ENCODE measurements at places on chromosomes 5 and 9. TPM values are rescaled to one million over a fixed set of nuclear protein-coding genes. Genes with fewer than 3 reads are reported as not detected.

The GRM6 gene
- 0.30 TPM for polyA plus RNA-seq

The SLC25A2 gene
- polyA plus RNA-seq = not detected

The C9orf152 gene
- not detected for polyA plus RNA-seq

The S1PR3 gene
- polyA plus RNA-seq = 31.0 TPM

The UBQLN1 gene
- polyA plus RNA-seq = not detected

The C5orf46 gene
- polyA plus RNA-seq = not detected

The PRSS3 gene
- not detected for polyA plus RNA-seq

The LHX3 gene
- polyA plus RNA-seq = not detected

The ADAM19 gene
- 21.4 TPM for polyA plus RNA-seq

The CIZ1 gene
- polyA plus RNA-seq = 94.5 TPM

The TMEM174 gene
- polyA plus RNA-seq = not detected

The TGFBI gene
- 85.2 TPM for polyA plus RNA-seq

DNA sequence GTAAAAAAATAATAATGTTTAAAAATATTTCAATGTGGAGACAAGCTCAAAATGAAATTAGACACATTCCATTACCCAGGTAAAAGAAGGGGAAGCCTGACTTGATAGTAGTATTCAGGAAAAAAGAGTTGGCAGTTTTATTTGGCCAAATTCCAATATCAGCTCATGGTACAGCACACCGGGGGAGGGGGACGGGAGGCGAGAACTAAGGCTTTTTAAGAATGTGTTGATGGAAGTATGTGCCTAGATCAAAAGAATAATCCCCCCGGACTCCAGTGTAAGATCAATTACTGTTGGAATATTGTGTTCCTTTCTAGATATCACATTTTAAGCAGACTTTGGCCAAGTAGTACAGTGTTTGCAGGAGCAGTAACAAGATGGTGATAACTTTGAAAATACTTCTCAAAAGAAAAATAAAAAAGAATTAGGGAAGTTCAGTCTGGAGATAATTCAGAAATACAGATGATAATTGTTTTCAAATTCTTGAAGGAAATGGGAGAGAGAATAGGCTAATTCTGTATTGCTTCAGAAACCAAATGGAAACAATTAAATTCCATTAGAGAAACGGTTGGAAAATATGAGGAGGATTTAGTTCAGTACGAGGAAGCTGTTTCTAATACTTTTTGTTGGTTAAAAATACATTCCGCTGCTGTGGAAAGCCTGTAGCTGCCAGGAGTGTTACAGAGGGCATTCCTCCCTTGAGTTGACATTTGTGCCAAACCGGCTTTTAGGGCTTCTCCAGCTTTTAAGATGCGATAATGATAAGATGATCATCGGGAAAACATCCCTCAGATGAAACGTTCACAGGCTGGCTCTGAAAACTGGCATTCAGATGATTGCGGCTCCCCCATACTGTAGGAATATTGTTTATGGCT is 98.1 kb upstream of the ERBIN start:
- DNase-seq = no peak

DNA sequence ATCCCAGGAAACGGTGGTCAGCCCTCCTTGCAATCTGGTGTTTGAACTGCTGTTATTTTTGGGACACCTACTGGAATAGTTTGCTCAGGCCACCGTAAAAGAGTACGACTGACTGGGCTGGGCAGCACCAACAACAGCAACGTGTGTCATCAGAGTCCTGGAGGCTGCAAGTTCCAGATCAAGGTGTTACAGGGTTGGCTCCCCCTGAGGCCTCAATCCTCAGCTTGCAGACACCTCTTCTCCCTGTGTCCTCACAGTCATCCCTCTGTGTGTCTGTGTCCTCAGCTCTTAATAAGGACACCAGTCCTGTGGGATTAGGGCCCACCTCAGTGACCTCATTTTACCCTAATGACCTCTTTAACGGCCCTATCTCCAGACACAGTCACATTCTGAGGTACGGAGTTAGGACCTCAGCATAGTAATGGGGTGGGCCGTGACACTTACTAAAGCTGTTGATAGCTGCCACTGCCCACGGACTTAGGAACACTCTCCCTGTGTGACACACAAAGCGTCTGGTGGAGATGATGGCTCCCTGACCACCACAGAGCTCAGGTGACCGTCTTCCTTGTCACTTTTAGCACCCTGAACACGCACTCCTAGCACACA is 16.8 kb downstream of the GLT6D1 start:
- no peak for DNase-seq

DNA sequence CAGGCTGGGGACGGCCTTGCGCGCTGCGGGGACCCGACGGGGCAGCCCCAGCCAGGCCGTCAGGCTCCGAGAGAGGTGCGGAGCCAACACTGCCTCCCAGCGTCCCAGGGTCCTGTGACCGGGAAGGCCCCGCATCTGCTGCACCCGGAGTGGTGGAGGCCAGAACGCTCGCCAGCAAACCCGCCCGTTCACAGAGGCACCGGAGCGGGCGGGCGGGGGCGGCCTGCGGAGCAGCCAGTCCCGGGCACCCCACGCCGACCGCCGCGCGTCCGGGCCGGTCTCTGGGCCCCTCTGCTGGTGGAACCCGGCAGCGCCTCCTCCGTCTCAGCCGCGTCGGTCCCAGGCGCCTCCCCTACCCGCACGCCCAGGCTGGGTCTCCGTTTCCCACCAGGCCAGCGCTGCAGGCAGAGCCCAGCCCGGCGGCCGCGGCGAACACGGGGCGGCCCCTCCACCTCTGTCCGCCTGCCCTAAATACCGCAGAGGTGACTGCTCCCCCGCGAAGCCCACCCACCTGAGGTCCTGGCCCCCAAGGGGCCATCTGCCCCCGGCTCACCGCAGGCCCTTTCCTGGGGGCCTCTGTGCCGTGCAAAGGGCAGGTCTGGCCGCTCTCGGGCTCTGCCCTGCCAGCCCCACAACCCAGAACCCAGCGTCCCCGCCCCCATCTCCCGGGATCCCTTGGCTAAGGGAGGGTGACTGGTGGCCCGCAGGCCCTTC is 15.9 kb downstream of the EXD3 start:
- peak; percentile 71 for DNase-seq

- no peak for DNase-seq
These were observed 173.9 kb downstream of the C9orf50 start for GRCh38 chr9:129446828-129447550.

GRCh38 chr9:137697193-137697592 is 78.4 kb downstream of the EHMT1 start:
- no peak for DNase-seq

DNA sequence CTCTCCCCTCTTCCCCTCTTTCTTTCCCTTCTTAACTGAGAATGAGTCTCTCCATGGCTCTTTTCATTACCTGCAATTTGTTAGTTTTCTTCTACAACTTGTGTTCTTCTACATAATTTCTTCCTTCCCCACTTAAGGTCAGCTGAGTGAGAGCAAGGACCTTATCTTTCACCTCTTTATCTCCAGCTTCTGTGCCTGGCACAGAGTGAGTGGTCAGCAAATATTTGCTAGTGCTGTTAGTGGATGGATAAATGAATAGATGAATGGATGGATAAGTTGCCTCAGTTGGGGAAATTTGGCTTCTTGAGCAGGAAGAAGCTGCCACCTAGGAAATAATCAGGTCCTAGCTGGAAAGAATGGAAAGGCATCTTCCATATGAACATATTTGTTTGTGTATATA is 44.6 kb upstream of the PPARGC1B start:
- no peak for DNase-seq

DNA sequence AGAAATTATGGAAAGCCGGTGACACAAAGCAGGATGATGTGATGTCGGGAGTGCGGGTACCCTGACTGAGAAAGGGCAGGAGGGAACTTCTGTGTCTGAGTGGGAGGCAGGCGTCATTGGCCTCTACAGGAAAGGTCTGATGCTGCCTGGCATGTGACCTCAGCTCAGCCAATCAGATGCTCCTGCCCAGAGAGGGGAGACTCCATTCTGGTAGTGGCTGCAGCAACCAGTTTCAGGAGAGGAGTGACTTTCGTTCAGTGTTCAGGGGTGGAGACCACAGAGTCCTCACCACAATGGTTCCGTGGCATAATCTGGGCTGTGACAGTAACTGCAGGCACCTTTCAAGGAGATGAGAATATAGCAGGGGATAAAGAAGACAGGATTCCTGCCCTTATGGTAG is 6.7 kb upstream of the SFXN1 start:
- DNase-seq = no peak

- no peak for DNase-seq
These were observed 183.5 kb upstream of the NFIB start for GRCh38 chr9:14497476-14497875.

DNA sequence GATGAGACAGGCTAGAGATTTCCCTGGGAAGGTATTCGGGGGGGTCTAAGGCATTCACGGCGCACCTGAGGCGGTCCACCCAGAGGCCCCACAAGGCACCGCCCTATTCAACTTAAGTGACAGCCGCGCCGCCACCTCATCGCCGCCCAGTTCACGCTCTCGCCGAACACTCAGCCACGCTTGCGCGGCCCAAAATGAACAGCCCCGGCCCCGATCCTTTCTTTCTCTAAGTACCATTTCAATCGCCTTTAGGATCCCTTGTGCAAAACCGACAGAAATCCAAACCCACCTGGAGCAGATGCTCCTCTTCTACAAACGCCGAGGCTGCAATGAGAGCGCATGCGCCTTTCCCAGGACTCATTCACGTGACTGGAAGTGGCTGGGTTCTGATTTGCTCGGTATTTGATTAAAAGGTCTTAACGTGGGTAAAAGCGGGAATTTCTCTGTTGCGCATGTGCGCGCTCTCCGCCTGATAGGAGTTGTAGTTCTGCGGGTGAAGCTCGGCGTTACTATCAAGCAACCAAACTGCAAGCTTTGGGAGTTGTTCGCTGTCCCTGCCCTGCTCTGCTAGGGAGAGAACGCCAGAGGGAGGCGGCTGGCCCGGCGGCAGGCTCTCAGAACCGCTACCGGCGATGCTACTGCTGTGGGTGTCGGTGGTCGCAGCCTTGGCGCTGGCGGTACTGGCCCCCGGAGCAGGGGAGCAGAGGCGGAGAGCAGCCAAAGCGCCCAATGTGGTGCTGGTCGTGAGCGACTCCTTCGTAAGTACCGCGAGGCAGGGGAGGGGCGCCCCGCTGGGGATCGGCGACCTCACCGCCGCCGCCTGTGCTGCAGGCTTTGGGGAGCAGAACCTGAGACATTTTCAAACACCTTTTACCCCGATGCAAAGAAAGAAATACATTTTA is at the start of the genes ARSK and SKIC3:
Gene ARSK, plus strand, starts transcription at position 455 of the 902 bp plus-strand sequence. Its CDS starts 178 bp downstream, at position 633.
Gene SKIC3, minus strand, starts transcription at position 331 of the 902 bp plus-strand sequence. CDS start 7,827 bp downstream, outside the sequence.
- DNase-seq = peak; percentile 99

DNA sequence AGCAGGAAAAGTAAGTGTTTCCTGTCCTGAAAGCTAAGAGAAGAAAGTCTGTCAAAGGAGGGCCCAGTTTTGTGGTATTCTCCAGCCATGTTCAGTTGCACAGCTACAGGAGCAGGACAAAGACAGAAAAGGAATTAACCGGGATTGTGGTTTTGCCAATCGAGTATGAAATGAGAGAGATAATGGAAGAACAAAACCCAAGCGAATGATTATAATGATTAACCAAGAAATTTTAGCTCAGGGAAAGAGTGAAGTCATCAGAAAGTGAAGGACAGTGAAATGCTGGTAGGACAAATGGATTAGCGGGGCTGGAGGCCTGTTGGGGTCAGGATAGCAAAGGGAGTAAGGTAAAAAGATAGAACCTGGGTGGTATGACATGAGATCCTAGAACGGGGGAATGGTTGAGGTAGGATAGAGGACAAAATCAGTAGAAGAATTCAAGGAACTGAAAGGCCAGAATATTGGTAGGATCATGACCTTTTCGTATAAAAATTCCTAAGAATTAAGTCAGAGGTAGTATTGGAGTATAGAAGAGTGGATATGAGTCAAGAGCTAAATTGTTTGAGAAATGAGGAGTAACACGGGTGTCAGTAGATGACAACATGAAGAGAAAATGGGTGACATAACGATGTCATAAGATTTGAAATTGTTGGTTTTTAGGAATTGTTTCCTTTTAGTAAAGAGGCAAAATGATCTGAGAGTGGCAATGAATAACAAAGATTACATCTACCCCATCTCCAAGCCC is 52.8 kb downstream of the DIAPH1 start:
- DNase-seq = no peak

- no peak for DNase-seq
These were observed 50.5 kb downstream of the PDE4D start for GRCh38 chr5:59842999-59843398.

DNA sequence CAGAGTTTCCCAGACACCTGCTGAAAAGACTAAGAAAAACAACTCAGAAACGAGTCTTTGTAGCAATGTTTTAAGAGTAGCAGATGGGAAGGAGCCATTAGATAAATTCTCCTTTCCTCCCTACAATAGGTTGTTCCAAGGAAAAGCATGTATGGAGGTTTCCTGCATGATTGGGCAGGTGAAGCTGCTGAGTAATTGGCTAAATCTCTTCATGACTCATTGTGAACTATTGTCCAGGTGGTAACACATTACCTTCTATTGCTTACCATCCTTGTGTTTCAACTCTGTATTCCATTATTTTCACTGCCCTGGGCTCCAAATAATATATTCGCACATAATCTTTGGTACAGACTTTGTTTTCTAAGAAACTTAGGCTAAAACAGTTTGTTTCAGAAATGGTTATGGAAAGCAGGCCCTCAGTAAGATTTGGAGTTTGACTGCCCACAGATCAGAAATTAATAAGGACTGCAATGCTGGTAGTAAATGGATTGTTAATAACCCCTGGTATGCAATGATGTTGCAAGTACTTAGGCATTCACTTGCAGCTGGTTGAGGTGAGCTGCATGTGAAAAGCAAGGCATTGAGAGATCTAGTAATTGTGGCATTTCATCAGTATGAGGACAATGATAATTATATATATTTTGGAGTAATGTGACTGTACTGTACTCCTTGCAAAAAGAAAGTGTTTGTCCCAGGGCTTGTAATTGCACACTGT is 281.4 kb upstream of the VLDLR start:
- DNase-seq = no peak

DNA sequence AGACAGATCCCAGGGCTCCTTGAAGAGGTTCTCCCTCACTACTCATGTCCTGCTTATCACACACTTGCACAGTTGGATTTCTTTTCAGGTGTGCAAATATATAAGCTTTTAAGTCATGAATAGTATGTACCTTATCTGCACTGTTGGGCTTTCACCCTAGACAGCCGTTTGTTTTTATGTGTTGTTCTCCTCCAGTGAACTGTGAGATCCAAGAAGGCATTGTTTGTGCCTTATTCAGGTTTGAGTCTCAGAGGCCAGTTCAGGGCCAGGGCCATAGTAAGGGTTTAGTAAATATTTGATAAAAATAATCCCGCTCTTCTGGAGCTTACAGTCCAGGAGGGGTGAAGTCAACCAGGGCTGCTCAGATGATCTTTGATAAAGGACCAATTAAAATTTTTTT is 480.0 kb downstream of the TMEM38B start:
- DNase-seq = no peak

GRCh38 chr9:88593537-88594185 is 58.7 kb downstream of the NXNL2 start:
- DNase-seq = peak; percentile 69

DNA sequence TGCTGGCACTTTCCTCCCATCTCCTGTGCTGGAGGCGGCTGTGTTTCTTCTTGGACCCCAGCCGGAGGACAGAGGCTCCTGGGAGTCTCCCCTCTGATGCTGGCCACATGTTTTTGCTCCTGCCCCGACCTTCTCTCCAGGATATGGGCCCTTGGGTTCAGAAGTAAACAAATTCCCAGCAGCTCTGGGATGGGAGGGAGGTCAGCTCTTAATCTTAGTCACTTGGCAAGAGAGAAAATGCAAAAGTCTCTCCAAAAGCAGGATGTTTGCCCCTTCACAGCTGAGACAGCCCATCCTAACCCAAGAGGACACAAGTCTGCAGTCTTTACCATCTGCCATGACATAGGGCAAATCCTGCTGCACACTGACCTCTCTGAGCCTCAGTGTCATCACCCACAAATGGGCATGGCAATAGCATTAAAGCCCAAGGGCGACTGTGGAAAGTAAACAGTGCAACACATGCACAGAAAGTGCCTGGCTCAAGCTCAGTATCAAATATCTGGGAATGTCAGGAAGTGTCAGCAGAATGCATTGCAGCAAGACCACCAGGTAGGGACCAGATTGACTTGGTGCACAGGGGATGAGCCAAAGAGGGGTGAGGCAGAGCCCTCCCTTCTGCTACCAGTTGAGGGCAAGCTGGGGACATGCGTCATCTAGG is 117.0 kb upstream of the CXCL14 start:
- DNase-seq = no peak
